GM12892 (cell line): ENCODE measurements at places on chromosomes 7 and 10.
A peak's percentile ranks its signal among the peaks of the same experiment; 100 is the strongest.

DNA sequence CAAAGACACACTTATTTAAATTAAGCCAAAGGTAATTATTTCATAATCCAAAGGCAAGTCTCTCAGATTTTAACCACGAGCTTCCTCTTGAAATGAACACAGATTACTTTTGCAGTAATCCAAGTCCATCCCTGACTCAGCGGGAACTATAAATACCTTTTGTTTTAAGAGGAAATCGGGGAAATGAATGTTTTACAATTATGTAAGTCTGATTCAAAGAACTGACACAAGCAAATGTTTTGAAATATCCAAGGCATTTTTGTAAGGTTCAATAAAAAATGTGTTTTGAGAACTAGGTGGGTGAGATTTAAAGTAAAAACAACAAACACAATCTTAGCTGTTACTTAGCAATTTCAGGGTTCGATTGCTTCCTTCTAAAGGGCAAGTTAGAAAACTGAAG lies 179.8 kb upstream of the ASAH2 start:
- no peak for DNase-seq

DNA sequence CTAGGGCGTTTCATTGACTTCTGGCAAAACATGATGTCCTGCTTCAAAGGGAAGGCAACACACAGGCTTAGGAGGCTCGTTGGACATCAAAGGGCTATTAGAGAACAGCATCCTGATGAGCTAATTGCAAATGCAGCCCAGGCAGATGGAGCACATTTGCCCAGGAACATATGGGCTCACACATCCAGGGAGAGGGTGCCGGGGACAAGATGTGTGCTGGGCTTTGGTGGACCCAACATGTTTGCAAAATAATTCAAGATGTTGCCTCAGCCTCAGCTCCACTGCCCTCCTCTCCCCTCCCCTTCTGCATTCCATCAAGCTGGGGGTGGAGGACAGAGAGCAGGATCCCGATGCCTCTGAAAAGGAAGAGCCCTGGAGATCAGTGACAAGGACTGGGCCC lies 217.1 kb upstream of the ZMIZ1 start:
- no peak for DNase-seq

GRCh38 chr7:23955600-23956149 lies 245.7 kb downstream of the STK31 start:
- no peak for DNase-seq

DNA sequence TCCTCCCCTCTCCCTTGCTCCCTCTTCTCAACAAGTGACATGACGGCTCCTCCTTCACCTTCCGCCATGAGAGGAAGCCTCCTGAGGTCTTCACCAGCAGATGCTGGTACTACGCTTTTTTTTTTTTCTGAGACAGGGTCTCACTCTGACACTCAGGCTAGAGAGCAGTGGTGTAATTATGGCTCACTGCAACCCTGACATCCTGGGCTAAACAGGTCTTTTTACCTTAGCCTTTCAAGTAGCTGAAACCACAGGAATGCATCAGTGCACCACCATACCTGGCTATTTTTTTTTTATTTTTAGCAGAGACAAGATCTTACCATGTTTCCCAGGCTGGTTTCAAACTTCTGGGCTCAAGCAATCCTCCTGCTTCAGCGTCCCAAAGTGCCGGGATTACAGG lies 43.6 kb downstream of the MDH2 start:
- DNase-seq = no peak

DNA sequence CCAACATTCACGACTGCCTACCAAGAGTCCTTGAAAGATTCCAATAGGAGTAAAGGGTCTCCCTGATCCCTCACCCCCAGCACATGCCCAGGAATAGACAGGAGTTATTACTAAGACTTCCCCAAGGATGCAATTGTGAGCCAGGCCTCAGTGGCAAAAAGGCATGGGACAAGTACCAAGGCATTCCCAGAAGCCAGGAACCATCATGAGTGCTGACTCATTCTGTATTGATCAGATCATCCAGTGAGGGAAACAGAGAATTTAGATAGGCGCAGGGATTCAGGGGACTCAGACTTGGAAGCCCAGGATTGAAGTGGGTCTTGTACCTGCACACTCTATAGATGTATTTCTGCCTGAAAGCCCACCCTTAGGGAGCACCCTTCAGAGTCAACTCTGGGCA lies 21.2 kb downstream of the MBL2 start:
- DNase-seq = no peak

DNA sequence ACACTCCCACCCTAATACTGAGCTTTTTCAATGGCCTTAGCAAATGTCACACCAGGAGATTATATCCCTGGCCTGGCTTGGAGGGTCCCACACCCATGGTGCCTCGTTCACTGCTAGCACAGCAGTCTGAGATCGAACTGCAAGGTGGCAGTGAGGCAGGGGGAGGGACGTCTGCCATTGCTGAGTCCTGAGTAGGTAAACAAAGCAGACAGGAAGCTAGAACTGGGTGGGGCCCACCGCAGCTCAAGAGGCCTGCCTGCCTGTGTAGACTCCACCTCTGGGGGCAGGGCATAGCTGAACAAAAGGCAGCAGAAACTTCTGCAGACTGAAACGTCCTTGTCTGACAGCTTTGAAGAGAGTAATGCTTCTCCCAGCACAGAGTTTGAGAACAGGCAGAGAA lies 338.9 kb upstream of the MBL2 start:
- no peak for DNase-seq

DNA sequence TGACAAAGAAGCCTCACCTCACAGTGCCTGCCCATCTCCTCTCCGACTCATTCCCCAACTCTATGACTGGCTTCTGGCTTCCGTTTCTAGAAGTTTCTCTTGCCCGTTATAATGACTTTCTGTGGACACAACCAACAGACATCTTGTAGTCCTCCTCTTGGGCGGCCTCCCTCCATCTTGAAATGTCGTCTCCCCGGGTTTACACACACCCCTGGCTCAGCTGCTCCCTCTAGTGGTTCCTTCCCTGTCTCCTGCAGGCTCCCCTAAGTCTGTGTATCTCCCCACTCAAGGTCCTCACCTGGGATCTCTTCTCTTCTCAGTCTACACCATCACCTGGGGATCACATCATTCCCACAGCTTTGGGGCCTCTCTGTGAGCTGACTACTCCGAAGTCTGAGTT lies 123.4 kb upstream of the NEBL start:
- peak; percentile 25 for DNase-seq

- no peak for DNase-seq
Observed at GRCh38 chr7:107995184-107996071, 7.5 kb downstream of the LAMB1 start.

- DNase-seq = no peak
Observed at GRCh38 chr10:56823849-56824248, 462.8 kb upstream of the ZWINT start.
